Glomerular endothelial cell (primary cell): ENCODE measurements at places on chromosomes 7 and 10. TPM values are rescaled to one million over a fixed set of nuclear protein-coding genes. Genes with fewer than 3 reads are reported as not detected.

Gene OR2A12
- not detected in 2 replicates for total RNA-seq

GRCh38 chr10:36675458-36675880, 449.9 kb upstream of the ANKRD30A start:
- no peak for DNase-seq

DNA sequence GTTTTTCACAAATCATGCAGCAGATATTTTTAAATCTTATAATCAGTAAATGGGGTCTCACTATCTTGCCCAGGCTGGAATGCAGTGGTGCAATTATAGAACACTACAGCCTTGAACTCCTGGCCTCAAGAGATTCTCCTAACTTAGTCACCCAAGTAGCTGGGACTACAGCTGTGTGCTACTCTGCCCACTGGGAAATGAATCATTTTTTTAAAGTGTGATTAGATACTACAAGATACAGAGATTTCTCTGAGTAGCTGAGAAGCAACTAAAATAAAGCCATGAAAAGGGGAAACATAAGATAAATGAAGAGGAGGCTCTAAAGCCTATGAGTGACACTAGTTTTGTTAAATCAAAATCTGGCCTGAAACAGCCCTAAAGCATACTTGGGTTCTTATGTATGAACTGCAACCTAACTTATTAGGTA, 119.7 kb downstream of the JMJD1C start:
- no peak for DNase-seq

DNA sequence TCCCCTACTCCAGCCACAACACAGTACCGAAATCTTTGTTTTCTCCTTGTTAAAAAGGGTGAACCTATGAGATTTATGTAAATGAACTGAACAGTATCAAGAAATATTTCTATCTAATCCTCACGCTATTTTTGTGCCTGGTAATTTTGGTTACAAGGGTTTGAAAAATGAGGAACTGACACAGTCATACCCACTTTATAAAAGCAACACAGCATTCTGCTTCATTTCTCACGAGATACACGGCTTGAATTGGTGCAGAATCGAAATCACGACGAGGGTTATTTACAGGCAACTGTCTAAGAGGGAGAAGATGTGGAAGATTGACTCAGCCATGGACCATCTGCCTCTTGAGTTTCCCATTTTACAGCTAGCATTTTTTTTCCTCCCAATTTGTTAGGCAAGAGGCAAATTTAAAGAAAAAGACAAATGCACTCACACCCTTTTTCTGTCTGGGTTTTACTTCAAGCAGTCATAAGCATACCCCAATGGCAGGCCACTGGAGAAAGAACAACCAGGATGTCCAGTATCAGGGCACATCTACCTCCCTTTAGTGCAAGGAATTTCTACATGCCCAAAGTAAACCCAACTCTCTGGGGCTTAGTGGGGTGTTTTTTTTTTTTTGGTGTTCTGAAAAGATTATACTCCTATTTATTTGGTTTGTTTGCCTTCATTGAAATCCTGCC, 108.1 kb downstream of the ITGB8 start:
- DNase-seq = no peak

GRCh38 chr7:96410126-96410839, 88.4 kb upstream of the SLC25A13 start:
- no peak for DNase-seq

GRCh38 chr7:148464947-148465346, 125.6 kb upstream of the C7orf33 start:
- DNase-seq = no peak

Gene CRYGN
- not detected in 2 replicates for total RNA-seq

GRCh38 chr10:124892905-124893304, 49.0 kb upstream of the ZRANB1 start:
- DNase-seq = no peak

GRCh38 chr7:144869082-144869481, 33.2 kb upstream of the TPK1 start:
- no peak for DNase-seq

DNA sequence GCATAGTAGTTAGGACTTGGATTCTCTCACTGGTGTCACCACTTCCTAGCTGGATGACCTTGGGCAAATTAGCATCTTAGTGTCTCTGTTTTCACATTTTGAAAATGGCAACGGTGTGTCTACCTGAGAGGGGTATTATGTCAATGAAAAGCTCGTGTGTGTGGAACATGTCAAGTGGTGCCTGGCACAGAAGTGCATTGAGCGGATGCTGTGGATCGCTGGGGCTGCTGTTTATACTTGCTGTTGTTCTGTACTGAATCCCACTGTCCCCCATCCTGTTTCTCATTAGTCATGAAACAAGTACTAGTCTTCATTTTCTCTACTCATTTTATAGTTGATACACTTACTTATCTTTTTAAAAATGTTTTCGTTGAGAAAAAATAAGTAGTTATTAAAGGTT, 26.1 kb downstream of the RBM33 start:
- DNase-seq = no peak

Gene FAM131B
- total RNA-seq = 0.53 and 1.6 TPM in 2 replicates

GRCh38 chr7:155020996-155021395, 18.1 kb upstream of the PAXIP1 start:
- no peak for DNase-seq

Gene NODAL
- total RNA-seq = not detected in 2 replicates

DNA sequence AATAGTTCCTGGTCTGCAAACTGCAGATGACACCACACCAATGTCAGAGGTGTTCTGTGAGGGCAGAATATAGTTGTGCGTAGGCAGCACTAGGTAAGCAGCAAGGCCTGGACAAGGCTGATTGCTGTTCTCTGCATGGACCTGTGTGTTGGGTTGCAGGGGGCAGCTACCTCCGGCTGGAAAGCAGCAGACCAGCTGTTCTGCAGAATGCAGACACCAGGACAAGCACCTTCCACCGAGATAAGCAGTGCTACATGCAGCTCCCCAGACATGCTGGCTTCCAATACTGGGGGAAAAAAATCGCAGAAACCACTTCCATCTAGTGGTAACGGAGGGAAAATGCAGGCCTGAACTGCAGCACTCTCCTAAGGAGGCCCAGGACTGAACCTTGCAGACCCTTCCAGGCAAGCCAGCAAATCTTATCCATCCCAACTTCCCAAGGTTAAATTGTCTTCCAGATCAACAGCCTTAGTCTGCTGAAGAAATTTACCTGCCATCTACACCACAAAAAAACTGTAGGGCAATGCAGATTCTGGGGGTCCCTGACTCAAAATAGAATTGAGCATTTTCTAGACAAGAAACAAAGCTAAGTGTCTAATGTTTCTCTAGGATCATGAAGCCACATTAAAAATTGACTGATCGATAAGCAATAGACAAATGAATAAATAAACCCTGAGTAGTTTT, 50.5 kb upstream of the COBL start:
- no peak for DNase-seq

DNA sequence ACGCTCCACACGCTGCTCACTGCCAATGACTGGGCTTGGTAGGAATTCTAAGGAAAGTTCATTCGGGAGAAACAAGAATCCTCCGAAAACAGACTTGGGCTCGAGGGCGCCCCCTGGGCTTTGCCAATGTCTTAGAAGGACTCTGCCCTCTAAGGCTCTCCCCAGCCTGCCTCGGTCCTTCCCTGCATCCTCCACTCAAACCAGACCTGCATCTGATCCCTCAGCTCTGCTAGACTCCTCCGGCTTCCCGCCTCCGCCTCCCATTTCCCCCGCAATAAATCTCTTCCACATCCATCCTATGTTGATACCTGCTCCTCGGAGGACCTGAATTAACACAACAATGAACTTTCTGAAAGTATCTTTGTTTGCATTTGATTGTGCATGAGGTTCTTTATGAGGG, 177.6 kb downstream of the PLPP4 start:
- DNase-seq = no peak

DNA sequence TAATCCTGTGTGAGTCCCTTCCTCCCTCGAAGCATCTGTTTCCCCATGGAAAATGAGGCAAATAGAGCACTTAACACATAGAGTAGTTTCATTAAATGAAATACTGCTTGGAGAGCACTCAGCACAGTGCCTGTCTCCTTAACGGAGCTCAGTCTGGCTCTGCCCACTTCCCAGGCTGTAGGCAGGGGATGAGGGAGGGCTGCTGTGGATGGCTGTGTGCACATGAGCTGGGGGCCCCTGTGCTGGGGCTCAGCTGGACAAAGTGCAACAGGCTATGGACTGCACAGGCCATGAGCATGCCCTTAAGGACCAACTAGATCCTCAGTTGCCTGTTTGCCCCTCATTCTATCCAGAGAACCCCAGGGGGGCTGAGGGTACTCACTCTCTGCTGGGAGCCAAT, 14.5 kb downstream of the ZCCHC24 start:
- DNase-seq = no peak

- DNase-seq = no peak
Observed at GRCh38 chr7:11757153-11757552, 74.8 kb downstream of the THSD7A start.

DNA sequence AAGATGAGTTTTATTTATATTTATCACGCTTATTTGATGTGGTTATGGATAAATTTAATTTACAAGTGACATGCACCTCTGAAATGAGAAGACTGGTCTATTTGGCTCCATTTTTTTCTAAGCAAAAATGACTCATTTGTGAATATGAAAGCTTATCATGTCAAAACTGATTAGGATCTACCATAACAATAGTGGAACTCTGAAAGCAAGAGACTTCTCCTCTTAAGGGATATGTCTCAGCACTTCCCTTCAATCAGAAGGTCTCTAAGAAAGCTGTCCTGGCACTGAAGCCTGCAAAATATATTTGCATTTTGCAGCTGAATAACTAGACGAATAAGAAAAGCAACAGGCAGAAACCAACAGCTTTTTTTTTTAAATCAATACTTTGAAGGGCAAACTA, 12.7 kb downstream of the FAS start:
- DNase-seq = no peak

Gene APBB1IP
- 0.47 and 0.68 TPM in 2 replicates for total RNA-seq

DNA sequence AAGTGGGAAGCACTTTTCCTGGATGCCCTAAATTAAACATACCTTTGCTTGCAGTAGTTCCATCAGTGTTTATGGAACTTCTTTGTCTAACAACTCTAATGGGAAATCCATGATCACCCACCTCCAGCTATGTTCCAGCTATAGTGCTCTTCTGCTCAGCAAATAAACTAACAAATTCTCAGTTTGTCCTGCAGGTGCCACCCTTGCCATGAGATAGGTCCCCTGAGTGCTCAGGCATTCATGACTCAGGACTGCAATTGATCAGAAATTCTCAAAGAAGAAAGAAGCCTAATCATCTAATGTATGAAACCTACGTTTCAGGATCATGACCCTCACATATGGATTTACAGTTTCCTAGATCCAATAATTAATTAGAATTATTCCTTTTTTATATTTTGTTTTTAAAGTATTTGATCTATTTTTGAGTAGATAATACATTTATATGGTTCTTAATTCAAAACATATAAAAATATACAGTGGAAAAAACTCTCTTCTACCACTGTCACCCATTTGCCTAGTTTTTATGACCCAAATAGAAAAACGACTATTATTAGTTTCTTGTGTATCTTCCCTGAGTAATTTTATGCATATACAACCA, 48.7 kb upstream of the DYNC1I1 start:
- DNase-seq = peak; percentile 55

GRCh38 chr10:71684356-71685173, 35.0 kb downstream of the C10orf105 start:
- DNase-seq = no peak

Gene IRF5
- 0.73 TPM in 1 of 2 replicates, not detected in the other for total RNA-seq

Gene ITIH5
- total RNA-seq = 0.05 and 0.35 TPM in 2 replicates

GRCh38 chr7:133699386-133699785, 427.8 kb upstream of the LRGUK start:
- no peak for DNase-seq

Gene KEL
- 0.18 TPM in 1 of 2 replicates, not detected in the other for total RNA-seq

DNA sequence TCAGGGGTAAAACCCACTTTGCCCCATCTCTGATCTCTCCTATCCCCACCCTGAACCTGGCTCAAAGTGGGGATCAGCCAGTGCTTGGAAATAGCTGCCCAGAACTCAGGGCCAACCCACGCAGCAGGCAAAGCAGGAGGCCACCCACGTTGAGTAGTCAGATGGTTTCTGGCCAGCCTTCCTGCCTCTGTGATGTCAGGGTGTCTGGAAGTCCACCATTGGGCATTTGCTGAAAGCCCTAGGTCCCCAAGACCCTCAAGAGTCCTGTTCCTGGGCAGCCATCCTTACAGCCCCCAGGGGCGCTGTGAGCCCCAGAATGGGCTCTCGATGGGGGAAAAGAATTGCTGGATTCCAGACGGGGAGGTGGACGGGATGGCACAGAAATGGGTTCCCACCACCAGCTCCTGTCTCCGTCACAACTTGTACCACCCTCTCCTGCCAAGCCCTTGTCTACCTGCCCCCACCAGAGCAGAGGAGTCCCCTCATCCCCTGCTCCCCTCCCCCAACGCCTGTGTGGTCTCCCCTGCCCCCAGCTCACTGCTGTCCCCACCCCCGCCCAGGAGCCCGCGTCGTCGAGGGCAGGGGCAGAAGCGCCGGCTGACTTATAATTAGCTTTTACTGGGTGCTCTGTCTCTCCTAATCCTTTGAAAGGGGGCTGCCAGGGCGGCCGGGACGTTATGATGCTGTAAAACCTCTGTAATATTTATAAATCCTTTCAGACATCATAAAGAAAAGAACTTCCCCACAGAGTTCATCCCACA, 3.9 kb downstream of the MYL10 start:
- DNase-seq = no peak

DNA sequence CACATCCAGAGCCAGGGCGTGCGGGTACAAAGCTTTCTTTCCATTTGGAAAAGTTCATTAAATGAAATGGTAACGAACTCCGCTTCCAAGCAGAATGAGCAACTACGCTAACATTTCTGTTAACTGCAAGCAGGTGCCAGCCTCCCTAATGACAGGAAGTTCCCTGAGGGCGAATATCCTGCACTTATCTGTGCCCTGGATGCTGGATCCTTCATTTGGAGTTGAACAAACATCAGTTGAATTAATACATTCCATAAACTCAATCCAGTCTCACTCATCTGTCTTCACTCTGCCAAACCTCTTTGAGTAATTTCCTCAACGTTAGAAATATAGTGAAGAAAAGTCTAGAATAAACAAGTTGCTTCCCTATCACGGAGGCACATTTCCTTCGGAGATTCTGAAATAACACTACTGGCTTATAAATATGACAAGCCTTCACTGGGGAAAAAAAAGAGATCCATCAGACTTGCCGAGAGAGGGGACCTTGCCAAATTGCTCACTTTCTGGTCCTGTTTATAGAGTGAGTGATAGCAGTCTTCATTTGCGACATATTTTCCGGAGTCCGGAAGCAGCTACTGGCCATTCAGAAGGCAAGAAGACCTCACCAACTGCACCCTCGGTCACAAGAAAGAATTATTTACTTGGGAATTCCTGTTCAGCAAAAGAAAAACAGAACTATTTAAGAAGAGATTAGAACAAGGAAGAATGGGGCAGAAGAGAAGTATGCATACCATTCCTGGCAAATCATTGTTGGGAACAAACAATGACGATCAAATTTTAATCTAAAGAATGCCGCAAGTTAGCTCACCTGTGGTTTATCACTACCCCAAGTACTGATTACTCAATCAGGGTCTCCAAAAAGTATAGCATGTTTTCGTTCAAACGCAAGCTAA, 196.4 kb downstream of the FAM107B start:
- peak; percentile 99 for DNase-seq

DNA sequence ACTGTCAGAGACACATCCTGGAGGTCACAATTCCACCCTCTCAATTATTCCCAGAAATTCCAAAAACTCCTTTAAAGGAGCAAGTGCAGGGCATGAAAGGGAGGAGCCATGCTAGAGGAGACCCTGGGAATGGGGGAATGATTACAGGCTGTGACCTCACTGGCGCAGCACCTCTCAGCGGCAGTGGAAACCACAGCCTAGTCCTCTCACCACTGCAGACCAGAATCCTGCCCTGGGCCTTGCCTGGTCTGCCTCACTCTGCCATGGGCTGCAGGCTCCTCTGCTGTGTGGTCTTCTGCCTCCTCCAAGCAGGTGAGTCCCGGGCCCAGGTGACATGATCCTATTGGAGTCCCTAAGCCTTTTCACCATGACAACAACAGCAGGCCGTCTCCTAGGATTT, 50.5 kb upstream of the PRSS58 start:
- no peak for DNase-seq

Gene PON3
- total RNA-seq = not detected in 2 replicates
